GM19239 (cell line): ENCODE measurements at places on chromosomes 13 and 19.

DNA sequence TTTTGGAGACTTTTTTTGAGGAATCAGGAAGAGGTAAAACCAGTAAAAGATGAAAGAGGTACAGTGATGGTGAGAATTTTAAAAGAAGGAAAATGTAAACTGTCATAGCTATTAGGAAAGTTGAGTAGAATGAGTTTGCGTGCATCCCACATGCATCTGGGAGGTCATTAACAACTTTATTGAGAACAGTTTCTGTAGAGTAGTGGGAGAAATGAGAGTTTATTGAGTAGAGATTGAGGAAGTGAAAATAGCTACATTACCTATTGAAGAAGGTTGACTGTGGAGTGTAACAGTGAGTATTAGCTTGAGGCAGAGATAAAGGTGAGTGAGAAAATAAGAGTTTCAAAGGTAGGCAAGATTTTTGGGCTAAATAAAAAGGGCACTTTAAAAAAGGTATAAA is 38.7 kb downstream of the BRCA2 start:
- no peak for DNase-seq

DNA sequence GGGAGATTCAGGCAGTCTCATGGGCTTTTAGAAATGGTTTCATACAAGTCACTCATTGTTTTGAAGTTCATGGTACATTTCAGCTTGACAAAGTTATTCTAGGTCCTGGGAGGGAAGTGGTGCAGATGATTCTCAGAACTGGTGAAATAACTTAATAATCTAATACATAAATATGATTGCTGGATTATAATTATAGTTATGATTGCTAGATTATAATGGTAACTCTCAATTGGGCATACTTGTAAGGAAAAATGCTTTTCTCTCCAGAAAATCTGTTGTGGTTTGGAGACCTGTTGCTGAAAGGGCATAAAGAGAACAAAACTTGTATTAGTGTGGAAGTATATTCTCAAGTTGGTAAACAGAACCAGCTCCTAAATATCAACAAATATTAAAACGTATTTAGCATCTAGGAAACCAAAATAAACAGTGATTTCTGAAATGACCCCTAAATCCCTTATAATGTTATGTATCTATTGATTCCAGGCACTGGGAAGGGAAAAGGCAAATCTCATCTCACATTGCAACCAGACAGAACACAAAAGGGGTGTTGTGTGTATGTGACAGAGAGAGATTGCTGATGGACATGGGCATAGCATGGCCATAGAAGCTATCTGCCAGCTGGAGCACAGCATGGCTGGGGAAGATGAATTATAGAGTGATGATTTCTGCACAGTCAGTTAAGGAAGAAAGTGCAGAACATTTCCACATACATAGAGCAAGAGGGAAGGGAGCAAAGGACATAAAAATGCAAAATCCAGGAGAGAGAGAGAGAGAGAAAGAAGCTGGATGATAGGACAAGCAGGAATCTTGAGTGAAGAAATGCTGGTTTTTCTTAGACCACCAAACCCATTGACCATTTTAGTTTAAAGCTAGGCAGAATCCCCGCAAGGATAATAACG is 87.1 kb upstream of the FRY start:
- no peak for DNase-seq

GRCh38 chr13:106129273-106129672 is 406.2 kb downstream of the EFNB2 start:
- DNase-seq, result no peak

DNA sequence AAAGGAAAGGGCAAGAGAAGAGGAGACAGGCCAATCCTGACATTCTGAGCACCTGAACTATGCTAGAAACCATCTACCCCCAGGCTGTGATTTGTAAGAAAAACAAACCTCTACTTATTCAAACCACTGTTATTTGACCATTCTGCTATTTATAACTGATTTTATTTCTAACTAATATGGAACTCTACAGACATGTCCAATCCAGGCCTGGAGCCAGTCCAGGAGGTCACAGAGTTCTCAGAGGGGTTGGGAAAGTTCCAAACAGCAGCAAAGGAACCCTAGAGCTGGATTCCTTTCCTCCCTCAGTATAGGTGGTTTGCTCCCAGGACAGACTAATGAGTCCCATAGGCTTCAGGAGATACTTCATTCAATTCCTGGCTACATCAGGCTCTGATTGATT is 24.2 kb downstream of the SIAH3 start:
- no peak for DNase-seq

DNA sequence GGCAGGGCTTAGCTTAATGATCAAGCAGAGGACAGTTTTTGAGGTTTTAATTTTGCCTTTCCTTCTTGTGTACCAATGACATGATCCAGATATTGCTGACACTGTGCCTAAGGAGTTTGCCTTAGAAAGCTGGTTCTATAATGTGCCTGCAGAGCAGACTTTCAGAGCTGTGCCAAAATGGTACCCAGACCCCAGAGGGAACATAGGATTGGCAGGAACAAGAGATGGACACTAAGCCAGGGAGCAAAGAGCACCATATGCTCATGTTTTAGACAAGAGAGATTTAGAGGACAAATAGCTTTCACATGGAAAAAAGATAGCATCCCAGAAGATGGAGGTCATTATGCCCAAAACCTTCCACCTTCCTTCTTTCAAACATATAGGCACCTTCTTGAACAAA is 1241.5 kb upstream of the SPRY2 start:
- no peak for DNase-seq

DNA sequence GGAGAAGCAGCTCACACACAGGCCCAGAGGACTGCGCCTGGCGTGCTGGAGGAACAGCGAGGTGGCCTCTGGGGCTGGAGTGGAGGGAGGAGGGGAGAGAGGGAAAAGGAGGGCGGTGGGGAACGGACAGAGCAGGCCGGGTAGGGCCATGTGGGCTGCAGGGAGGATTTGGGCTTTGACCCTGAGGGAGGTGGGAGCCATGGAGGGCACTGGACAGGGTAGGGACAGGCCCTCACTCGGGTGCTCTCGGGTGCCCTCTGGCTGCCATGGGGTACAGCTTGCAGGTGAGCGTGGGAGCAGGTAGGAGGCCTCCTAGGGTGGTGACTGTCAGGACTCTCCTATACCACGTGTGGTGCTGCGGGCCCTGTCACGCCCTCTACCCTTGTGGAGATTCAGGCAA is 22.8 kb downstream of the PLIN4 start:
- DNase-seq, result no peak

DNA sequence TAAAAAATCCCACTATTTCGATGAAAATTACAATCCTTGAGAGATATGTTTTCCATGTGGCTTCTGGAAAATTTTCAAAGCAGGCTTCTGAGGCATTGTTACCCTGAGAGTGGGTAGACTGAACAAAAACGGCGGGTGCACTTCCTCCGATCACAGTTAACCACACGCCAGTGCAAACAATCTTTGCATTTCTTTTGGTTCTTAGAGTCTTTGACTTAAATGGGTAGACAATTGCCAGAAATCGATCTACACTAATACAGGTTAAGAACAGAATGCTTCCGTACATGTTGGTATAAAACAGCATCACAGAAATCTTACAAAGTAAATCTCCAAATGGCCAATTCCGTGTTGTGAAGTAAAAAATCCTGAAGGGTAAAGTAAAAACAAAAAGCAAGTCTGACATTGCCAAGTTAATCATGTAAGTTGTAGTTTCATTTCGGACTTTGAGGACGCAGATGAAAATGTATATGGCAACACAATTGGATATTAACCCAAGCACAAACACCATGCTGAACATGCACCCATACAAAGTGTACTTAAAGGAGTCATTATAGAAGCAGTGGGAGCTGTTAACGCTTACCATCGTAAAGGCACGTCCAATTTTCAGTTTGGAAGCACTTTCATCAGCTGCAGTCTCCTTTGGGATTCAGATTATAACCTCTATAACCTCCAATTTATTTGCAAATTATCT is 927 bp downstream of the LPAR6 start:
- DNase-seq, result no peak

- no peak for DNase-seq
Observed at GRCh38 chr13:109212650-109213049, 573.7 kb downstream of the IRS2 start.

GRCh38 chr13:19586904-19587634 is 25.7 kb upstream of the TPTE2 start:
- DNase-seq, result peak; percentile 41

DNA sequence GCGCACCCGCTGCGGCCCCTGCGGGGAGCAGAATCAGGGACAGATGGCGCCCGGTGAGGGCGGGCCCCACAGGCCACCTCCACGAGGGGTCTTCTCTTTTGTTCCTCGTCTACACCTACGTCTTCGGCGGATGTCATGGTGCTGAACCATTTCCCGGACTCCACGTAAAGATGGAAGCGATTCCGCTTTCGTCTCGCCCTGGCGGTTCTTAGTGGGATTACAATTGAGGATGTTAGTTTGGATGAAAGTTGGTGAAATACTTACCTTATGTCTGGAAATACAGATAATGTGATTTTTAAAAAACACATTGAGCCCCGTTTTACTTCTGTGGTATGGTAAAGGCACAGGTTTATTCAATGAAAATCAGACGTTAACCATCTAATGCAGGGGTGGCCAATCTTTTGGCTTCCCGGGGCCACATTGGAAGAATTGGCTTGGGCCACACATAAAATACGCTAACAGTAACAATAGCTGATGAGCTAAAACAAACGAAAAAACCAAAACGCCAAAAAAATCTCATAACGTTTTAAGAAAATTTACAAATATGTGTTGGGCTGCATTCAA is 1.4 kb upstream of the ZMYM5 start:
- peak; percentile 10 for DNase-seq

- peak; percentile 31 for DNase-seq
Observed at GRCh38 chr13:50026788-50027473, 11.7 kb downstream of the KCNRG start.

- DNase-seq, result no peak
Observed at GRCh38 chr13:89361909-89362308, 1690.7 kb downstream of the SLITRK5 start.
